ENCODE measurements at places on chromosomes 11 and 22.

- no peak for DNase-seq
These were observed 44.8 kb upstream of the ANO3 start for GRCh38 chr11:26287067-26287518.

GRCh38 chr22:47044722-47045535 is 282.5 kb downstream of the TBC1D22A start:
- DNase-seq: no peak

- no peak for DNase-seq
These were observed 1.3 kb upstream of the LSP1 start for GRCh38 chr11:1851468-1852180.

GRCh38 chr22:24198682-24199052 is 17.4 kb downstream of the SUSD2 start:
- no peak for DNase-seq

DNA sequence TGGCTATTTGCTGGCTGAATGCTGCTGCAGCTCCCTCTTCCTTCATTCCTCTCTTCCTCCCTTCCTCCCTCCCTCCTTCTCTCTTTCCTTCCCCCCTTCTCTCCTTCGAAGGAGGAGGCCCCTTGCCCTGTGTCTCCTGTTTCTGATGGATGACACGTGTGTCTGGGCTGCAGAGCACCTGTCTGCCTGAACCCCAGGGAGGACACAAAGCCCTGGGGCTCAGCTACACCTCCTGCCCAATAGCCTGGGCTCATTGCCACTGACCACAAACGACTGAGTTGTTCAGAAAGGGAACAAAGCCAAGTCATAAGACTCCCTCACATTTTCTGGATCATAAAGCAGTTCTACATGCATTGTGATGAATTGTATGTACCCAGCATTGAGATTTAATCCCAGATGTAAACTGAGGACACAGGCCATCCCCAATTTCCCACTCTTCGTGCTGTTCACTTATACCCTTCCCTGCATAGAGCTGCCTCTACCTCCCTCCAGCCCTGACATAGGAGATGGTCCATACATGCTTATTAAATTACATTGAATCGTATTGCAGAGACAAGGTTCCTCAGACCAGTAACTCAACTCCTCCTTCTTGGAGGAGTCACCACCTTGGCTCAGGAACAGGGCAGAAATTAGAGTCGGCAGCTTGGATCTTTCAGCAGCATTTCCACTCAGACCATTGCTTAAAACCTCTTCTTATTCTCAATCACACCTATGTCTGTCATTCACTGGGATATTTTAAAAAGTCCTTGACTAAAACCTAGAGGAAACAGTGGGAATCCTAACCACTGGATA is 1.2 kb downstream of the CSRP3 start:
- DNase-seq: no peak

- DNase-seq: no peak
These were observed 3.1 kb upstream of the PANX3 start for GRCh38 chr11:124608147-124608546.

DNA sequence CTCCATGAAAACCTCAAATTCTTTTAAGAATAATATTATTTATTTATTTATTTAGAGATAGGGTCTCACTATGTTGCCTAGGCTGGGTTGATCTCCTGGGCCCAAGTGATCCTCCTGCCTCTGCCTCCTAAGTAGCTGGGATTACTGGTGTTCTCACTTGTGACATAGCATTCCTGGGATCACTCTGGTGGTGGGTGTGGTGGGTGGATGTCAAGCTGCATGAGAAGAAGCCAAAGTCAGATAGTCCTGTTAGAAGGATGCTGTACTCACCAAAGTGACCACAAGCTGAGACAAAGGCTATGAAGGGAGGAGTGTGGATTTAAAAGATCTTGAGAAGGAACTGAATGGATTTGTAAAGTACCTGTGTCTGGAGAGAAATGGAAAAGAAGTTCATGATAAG is 87.9 kb upstream of the SPON1 start:
- DNase-seq: no peak

- DNase-seq: no peak
These were observed 11.5 kb upstream of the CRKL start for GRCh38 chr22:20905415-20906386.
